Activated CD4-positive, alpha-beta T cell treated with anti-CD3 and anti-CD28 coated beads, Interleukin-2, amount 10 ng/mL, durations not matched to agents 24 days and 14 days (primary cell): ENCODE measurements at places on chromosomes 1 and 21. TPM values are rescaled to one million over a fixed set of nuclear protein-coding genes. Genes with fewer than 3 reads are reported as not detected.
A peak's percentile ranks its signal among the peaks of the same experiment; 100 is the strongest.

LAPTM5 gene
- 178 and 179 TPM in 2 replicates for total RNA-seq

SUMO3 gene
- 90.3 and 90.6 TPM in 2 replicates for total RNA-seq

- H3K27ac ChIP-seq, result no peak overlapping the region
- DNase-seq, result no peak
- peaks cover 2% of the 10 kb centered on the region for H3K27me3 ChIP-seq
- H3K36me3 ChIP-seq, result no peaks in the 10 kb centered on the region
Observed at GRCh38 chr1:172211221-172211620, 209.3 kb upstream of the C1orf105 start.

DNA sequence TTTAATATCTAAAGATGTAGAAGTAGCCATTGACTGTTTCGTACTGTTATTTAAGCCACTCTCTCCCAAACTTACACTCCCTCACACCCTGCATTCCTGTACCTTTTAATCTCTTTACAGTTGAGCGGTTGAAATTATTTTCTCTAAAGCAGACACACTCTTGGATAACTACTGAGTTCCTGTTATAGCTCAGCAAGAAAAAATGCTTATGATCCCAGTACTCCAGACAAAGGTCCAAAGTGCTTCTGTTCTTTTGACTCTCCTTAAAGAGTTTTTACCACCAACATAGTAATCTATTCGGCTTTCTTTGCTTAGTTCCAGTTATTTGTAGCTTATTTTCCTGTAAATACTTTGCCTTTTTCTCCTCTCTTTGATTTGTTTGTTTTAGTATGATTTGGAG lies 100.1 kb downstream of the ATF6 start:
- no peak overlapping the region for H3K27ac ChIP-seq
- no peaks in the 10 kb centered on the region for H3K27me3 ChIP-seq
- H3K4me1 ChIP-seq, result no peaks in the 10 kb centered on the region
- no peak for DNase-seq
- no peak overlapping the region for H3K4me3 ChIP-seq
- H3K36me3 ChIP-seq, result peaks cover 35% of the 10 kb centered on the region

TAS1R1 gene
- total RNA-seq, result not detected in 2 replicates

DNA sequence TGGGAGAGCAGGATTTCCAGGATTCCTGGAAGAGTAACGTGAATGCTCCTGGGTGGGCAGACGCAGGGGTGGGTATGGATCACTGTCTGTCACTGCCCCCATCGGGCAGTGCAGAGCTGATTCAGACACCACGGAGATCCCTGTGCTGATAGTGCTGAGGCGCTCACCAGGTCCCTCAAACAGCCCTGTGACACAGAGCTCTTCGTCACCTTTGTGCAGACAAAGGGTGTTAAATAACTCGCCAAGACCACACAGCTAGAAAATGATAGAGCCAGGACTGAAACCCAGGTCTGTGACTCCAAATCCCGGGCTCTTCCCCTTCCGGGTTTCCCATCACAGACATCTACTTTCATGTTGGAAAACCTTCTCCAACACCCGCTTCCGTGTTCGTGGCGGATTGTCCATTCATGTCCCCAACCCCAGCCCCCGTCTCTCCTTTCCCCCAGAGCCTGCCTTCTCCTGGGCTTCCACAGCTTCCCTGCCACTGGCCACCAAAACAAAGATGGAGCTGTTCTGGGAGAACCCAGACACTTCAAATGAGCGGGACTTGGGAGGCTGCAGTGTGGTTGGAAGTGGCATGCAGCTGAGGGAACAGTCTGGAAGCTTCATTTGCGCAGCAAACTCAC lies 2.6 kb downstream of the EFHD2 start:
- H3K27me3 ChIP-seq, result peaks cover 17% of the 10 kb centered on the region
- H3K27ac ChIP-seq, result peak overlapping the region; percentile 91
- H3K4me3 ChIP-seq, result peak overlapping the region; percentile 96
- DNase-seq, result peak; percentile 72
- peaks cover 56% of the 10 kb centered on the region for H3K4me1 ChIP-seq
- peaks cover 47% of the 10 kb centered on the region for H3K36me3 ChIP-seq

- H3K36me3 ChIP-seq, result no peaks in the 10 kb centered on the region
- no peak overlapping the region for H3K4me3 ChIP-seq
- H3K4me1 ChIP-seq, result no peaks in the 10 kb centered on the region
- DNase-seq, result no peak
- H3K27me3 ChIP-seq, result no peaks in the 10 kb centered on the region
- no peak overlapping the region for H3K27ac ChIP-seq
Observed at GRCh38 chr1:118271883-118272282, 86.9 kb upstream of the SPAG17 start.

GRCh38 chr1:204331275-204331674 lies 28.5 kb downstream of the PLEKHA6 start:
- no peak overlapping the region for H3K4me3 ChIP-seq
- H3K27me3 ChIP-seq, result peaks cover 5% of the 10 kb centered on the region
- H3K36me3 ChIP-seq, result no peaks in the 10 kb centered on the region
- no peak for DNase-seq
